ENCODE measurements at places on chromosomes 3 and 15.

DNA sequence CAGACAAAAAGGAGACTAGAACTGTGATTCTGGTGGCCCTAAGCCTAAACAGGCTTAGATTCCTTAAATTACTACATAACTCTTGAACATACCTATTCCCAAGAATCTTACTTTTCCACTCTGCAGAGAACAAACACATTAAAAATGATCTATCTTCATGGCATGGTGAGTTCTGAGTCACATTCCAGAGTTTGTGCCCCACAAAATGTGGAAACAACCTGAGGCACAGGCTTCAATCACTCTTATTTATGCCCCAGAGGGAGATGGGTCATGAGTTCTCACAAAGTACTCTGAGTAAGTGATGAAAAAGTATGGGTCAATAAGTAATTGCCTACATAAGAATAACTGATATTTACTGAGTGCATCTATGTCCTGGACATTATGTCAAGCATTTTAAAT lies 137.5 kb upstream of the SLC2A2 start:
- no peak for DNase-seq

- DNase-seq, result no peak
These were observed 156.0 kb upstream of the TPM1 start for GRCh38 chr15:62886431-62887071.

DNA sequence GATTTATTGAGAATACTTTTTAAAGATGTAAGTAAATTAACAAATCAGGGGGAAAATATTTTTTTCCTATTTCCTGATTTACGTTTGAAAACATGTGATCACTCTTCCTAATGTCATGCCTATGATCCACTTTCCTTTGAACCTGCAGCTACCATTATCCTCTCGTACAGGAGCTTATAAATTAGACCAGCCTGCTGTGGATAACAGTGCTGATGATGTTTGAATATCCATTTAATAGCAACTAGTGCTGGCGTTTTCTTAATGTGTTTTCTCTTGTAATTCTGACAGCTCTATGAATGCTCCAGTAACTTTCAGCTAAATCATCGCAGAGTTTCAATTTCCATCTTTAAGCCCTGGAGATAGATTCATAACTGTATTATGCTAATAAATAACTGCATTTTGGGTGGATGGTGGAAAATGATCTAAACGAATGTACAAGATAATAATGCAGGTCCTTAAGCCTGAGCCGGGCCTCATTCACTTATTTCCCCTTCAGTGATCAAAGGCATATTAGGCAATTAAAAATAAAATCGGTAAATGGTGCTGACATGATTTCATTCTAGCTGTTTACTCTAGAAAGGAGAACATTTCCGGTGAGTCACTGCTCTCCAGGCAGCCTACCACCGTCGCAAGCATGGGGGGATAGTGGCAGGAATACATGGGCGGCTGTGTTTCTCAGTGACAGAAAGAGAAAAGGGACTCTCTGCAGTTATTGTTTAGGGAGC lies 58.5 kb upstream of the SLC24A5 start:
- no peak for DNase-seq

DNA sequence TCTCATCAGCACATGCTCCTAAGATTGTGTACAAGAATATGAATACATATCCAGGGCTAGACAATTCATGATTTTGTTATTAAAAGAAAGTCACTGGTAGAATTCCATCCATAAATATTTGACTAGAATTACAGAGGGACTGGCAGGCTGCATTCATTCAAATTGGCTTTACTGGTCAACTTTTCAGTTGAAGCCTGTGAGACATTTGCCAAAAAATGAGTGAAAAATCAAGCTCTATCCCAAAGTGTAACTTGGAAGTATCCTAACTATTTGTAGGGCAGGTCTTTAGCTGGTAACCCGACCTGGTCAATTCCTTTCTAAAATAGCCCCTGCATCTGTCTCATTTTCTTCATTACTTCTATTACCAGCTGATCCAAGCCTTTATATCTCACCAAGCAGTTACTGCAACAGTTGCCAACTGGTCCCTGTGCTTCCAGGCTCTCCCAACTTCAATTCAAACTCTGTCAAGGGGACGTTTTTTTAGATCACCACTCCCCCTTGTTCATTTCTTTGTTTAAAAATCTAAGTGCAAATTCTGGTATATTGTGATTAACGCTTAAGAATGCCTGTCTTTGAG lies 173.1 kb upstream of the TBL1XR1 start:
- DNase-seq, result no peak

GRCh38 chr3:55565521-55565920 lies 78.4 kb upstream of the WNT5A start:
- DNase-seq, result no peak

GRCh38 chr3:95302044-95302443 lies 1239.2 kb downstream of the NSUN3 start:
- no peak for DNase-seq

- DNase-seq, result no peak
These were observed 629.0 kb downstream of the NR2F2 start for GRCh38 chr15:96959501-96959900.

DNA sequence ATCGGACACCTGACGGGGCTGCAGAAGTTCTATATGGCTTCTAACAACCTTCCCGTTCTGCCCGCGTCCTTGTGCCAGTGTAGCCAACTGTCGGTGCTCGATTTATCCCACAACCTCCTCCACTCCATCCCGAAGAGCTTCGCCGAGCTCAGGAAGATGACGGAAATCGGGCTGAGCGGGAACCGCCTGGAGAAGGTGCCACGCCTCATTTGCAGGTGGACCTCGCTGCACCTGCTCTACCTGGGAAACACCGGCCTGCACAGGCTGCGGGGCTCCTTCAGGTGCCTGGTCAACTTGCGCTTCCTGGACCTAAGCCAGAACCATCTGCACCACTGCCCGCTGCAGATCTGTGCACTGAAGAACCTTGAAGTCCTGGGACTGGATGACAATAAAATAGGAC lies 9.8 kb upstream of the LRRC34 start:
- DNase-seq, result no peak

GRCh38 chr15:76912430-76912829 lies 7.3 kb upstream of the SCAPER start:
- no peak for DNase-seq

GRCh38 chr3:151584566-151584965 lies 123.7 kb upstream of the IGSF10 start:
- no peak for DNase-seq

GRCh38 chr15:66609876-66610275 lies 44.1 kb upstream of the LCTL start:
- no peak for DNase-seq

DNA sequence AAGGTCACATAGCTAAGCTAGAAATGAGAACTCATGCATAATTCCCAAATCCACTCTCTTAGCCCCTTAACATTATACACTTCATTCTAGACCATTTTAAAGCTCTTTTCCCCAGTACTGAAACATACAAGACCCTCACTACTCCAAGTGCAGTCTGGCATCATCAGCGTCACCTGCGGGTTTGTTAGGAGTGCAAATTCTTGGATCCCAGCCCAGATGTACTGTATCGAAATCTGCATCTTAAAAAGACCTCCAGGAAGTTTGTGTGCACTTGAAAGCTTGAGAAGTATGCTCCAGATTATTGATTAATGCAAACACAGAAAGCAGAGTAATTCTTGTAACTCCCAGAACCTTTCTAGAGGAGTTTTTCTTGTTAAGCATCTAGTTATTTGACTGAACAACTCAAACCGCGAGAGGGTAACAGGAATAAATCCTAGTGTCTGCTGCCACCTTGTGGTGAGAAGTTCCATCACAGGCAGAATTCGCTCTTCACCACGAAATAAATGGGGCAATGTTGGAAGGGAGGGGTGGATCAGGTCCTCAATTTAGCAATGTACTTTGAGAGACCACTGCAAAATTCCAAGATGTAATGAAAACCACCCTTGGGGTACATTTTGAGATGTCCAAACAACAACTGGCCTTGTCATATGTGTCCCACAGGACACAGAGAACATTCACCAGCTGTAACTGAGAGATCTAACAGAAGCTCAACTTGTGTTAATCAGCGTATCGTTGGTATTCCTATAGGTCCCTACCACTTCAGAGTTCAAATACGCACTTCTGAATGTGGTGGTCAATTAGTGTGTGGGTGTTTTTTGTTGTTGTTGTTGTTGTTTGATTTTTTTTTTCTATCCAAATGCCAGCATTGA lies 583 bp upstream of the C3orf49 start:
- peak; percentile 29 for DNase-seq

- no peak for DNase-seq
These were observed 31.5 kb downstream of the KLHL18 start for GRCh38 chr3:47314056-47314764.

- no peak for DNase-seq
These were observed 556.8 kb downstream of the NSUN3 start for GRCh38 chr3:94619643-94620042.

DNA sequence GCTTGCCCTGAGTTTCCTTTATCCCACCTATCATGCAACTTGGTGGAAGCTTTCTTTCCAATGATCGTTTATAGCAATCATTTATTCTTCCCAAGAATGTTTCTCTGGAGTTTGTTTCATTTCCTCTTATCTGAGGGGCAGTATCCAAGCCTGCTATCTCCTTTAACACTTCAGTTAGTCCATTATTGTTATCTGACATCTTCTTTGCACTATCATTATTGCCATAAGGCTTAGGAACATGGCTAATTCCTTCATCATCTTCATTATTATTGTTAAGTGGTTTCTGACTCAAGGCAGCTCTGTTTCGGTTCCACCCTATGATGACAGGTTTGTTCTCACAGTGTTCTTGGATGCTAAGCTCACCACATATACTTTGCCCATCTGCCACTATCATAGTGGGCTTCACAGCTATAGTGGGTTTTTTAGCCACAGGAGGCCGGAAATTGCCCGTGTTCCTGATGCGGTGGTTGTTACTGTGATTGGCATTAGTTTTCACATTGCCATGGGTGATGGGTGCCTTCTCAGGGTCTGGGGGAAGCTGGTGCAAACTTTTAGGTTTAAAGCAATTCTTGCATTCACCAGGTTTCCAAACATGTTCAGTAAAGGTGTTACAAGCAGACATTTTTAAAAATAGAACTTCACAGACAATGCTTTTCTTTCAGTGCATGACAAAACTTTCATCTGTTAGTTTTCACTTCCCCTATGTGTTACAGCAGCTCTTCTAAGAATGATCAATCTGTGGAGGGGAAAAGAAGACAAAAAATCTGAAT lies 110.6 kb upstream of the TSPAN3 start:
- DNase-seq, result no peak

DNA sequence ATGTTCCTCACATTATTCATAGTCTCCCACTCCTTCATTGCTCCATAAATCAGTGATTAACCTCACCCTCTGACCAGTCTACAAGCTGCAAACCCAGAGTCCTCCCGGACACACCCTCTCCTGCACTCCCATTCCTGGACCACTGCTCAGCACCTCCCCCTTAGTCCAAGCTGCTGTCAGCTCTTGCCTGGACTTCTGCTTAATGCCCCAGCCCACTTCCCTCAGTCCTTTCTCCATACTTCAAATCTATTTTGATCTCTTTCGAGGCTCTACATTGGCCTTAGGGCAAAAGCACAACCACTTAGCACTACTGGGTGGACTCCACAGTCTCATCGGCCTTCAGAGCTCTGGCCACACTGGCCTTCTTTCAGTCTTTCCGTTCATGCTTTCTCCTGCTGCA lies 79.4 kb upstream of the FAM98B start:
- DNase-seq, result no peak

DNA sequence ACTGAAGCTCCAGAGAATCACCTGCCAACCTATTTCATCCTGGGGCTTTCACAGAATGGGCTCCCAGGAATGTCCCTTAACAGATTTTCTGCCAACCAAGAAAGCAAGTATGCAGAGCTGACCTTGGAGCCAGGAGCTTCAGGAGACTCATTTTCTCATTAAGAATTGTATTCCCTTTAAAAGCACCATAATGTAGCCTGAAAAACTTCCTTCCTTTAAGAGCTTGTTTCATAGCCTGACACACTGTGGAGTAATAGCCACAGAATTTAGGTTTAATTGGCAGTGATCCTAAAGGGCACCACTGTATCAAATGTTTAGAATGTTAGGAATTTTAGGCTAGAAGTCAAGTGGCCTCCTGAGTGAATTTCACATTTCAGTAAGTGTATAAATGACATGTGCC lies 309.8 kb downstream of the GBE1 start:
- no peak for DNase-seq

GRCh38 chr3:106033654-106034053 lies 164.8 kb upstream of the CBLB start:
- DNase-seq, result no peak

DNA sequence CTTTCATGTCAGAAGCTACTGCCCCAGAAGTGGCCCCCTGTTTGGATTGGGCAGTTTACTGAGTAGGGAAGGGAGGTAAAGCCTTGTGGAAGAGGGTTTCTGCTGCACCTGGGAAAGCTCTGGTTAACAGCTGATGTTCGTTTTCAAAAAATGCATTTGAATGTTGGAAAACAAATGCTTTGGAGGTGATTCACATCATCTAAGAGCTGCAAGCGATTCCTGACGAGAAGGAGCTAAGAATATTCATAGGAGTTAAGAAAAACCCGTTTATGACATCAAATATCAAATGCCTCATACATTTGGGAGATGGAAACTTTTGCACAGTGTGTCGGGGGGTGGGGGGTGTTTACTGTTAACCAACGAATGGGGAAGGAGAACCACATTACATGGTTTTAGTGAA lies 183.8 kb upstream of the NR2F2 start:
- no peak for DNase-seq

DNA sequence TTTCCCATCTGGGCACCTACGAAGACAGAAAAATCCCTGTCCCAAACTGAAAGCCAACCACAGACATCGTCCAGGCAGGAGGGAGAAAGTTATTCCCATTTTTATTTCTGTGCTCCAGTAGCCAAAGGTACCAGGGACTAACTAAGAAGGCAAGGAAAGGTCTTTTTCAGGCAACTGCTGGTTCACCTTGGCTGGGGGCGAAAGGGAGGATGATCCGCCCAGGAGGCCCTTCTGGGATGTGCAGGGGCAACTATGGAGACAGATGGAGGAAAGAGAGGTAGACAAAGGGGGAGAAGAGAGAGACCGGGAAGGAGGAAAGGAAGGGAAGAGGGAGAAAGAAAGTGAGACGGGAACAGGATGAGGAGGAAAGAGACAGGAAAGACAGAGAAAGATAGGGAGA lies 13.3 kb downstream of the WNT5A start:
- DNase-seq, result no peak

DNA sequence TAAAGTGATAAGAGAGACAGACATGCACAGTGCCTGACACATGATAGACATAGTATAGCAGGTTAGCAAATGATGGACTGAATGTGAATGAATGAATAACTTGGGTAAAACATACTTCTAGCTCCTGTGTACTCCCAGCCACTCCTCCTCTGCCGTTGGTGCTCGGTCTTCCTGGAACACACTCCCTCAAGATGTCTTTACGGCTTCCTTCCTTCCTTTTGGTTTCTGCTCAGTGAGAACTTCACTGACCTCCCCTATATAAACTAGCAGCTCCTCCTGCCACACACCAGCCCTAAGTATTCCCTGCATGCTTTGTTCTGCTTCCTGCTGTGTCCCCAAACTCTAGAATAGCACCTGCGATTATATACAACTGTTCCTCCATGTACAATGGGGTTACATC lies 50.2 kb downstream of the RAD54L2 start:
- no peak for DNase-seq

Measured in breast epithelium (tissue), 4 donors.